ENCODE measurements at places on chromosomes 12 and 14.

DNA sequence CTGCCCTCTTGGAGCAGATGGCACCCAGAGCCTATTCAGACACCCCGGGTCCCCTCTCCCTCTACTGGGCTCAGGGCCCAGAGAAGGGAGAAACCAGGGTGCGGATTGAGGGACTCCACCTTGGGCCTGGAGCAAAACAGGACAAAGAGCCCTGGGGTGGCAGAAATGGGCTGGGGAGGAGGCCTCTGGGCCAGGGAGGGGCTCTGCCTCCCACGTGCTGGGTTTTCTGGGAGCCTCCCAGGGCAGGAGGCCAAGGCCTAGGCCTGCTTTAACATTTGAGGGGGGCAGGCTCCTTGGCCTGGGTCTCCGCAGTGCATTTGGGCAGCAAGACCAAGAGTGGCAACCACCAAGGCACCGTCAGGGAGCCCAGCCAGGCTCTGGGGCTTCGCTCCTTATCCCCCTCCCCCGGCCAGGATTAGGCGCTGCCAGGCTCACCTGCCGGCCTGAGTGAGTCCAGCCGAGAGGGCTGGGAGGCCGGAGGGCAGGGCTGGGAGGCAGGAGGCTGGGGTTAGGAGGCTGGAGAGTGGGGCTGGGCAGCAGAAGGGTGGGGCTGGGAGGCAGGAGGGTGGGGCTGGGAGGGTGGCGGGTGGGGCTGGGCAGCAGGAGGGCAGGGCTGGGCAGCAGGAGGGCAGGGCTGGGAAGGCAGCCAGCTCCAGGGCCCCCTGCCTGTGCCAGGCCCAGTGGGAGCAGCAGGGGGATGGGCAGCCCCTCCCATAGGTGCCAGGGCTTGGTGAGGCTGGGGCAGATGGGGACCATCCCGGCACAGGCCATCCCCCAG is 101.8 kb upstream of the EIF5 start:
- DNase-seq, result no peak
- H3K27ac ChIP-seq, result no peak overlapping the region
- no peaks in the 10 kb centered on the region for H3K27me3 ChIP-seq
- no peaks in the 10 kb centered on the region for H3K36me3 ChIP-seq
- H3K4me3 ChIP-seq, result no peak overlapping the region
- H3K4me1 ChIP-seq, result no peaks in the 10 kb centered on the region

DNA sequence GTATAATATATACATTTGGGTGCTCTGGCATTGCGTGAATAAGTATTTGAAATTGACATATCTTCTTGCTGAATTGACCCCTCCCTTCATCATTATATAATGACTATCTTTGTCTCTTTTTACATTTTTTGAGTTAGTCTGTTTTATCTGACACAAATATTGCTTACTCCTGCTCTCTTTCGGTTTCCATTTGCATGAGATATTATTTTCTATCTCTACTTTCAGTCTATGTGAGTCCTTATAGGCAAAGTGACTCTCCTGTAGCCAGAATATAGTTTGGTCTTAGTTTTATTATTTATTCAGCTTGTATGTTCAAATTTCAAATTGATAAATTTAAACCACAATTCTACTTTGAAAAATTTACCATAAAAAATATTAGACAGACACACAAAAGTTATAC is 491.0 kb downstream of the NAV3 start:
- no peaks in the 10 kb centered on the region for H3K27me3 ChIP-seq
- H3K27ac ChIP-seq, result no peak overlapping the region
- no peak for DNase-seq
- H3K36me3 ChIP-seq, result no peaks in the 10 kb centered on the region
- no peak overlapping the region for H3K4me3 ChIP-seq
- no peaks in the 10 kb centered on the region for H3K4me1 ChIP-seq

GRCh38 chr12:105406497-105406896 is 76.0 kb downstream of the C12orf75 start:
- no peaks in the 10 kb centered on the region for H3K36me3 ChIP-seq
- DNase-seq, result no peak
- H3K27ac ChIP-seq, result no peak overlapping the region
- H3K4me3 ChIP-seq, result no peak overlapping the region

- no peak for DNase-seq
- no peaks in the 10 kb centered on the region for H3K27me3 ChIP-seq
- H3K4me3 ChIP-seq, result no peak overlapping the region
- no peaks in the 10 kb centered on the region for H3K36me3 ChIP-seq
Observed at GRCh38 chr14:100147181-100147631, 12.2 kb downstream of the DEGS2 start.

- no peak overlapping the region for H3K27ac ChIP-seq
- DNase-seq, result no peak
- H3K36me3 ChIP-seq, result no peaks in the 10 kb centered on the region
Observed at GRCh38 chr12:7806863-7807487, 17.8 kb downstream of the NANOG start.
